ENCODE measurements at places on chromosomes 16 and 17.

GRCh38 chr16:88618182-88618955 lies 20.0 kb upstream of the IL17C start:
- no peak for DNase-seq

- no peak for DNase-seq
Measured at GRCh38 chr17:45201457-45201856, 20.2 kb upstream of the FMNL1 start.

DNA sequence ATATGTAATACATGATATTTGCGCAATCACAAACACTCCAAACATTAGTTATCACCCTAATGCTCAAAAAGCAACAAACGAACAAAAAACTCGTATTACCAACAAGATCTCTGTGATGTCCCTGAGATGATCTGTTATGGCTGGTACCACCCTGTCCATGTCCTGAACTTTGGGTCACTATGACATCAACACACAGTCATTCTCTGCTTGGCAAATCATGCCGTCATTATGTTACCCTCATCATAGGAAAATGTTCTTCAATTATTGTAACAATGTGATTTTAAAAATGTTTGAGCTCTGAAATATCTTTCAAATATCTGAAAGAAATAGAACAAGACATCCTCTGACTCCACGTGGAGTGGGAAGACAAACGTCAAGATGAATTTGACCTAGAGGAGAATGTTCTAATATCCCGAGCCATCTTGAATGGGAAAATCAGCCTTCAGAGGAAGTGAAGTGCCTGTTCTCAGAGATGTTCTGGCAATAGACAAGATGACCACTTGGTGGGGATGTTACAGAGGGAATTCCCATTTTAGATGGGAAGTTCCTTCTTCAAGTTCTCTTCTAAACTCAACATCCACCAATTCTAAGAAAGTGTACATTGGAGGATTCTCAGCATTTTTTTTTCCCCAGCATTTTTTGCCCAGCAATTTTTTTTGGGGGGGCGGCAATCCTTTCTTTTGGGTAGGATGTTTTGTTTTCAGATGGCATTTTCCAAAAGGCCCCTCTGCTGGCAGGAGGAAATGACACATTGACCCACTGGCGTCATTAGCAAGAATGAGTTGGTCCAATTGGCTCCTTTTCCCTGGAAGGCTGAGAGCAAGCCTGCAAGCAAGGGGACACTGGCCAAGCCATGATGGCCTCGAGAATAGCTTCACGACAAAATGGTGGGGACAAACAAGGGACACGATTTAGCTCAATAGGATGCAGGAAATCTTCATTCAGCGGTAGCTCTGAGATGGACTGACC lies 3.7 kb upstream of the HSD17B2 start:
- DNase-seq = peak; percentile 53

DNA sequence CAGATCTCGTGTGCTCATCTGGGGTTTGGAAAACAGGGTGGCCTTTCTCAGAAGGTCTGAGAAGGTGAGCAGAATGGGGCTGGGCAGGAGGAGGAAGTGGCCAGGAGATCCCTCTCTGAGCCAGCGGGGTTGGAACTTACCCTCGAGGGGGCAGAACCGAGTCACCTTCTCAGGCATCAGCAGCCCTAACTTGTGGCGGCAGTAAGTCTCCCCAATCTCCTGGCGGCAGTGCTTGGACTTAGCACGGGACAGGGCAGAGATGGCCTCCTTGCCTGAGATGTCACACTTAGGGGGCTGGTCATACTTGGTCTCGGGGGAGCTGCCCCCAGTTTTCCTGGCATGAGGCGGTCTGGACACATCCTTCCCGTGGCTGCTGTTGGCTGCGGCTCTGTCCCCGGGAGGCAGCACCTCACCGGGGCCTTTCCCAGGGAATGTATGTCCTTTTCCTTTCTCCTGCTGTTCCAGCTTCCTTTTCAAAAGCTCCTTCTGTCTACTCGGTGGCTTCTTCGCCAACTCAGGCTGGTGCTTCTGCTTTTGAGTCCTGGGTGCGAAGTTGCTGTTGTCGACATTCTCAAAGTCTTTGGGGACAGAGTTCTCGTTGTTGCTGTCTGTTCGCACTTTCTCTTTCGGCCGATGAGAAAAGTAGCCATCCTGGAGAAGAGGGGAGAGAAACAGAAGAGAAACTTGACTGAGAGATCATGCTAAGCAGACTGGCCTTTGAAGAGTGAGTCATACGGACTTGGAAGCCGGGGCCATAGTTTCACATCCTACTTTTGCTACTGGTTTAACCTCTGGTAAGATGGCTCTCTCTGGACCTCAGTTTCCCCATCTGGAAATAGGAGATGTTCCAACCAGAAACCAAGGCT lies 211.7 kb downstream of the XYLT1 start:
- no peak for DNase-seq

- peak; percentile 34 for DNase-seq
Measured at GRCh38 chr16:89187032-89187769, 13.1 kb downstream of the SLC22A31 start.

- no peak for DNase-seq
Measured at GRCh38 chr16:89860747-89861304, 12.6 kb upstream of the TCF25 start.

GRCh38 chr16:72214821-72215220 lies 42.9 kb upstream of the PMFBP1 start:
- no peak for DNase-seq

- peak; percentile 95 for DNase-seq
Measured at GRCh38 chr17:8173056-8173870, 2.9 kb downstream of the TMEM107 start.

DNA sequence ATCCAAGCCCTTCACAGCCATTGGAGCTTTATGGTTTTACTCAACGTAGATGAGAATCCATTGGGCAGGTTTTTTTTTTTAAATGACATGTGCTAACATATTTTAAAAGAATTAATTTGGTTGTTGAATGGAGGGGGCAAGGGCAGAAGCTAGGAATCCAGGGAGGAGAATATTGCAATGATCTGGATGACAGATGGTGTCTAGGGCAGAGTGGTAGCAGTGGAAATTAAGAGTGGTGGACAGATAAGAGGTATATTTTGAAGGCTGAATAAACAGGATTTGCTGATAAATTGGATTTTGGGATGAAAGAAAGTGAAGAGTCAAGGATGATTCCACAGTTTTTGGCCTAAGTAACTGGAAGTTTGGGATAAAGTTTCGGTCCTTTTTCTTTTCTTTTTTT lies 54.8 kb upstream of the DHX40 start:
- no peak for DNase-seq

GRCh38 chr16:8720080-8720966 lies 45.9 kb downstream of the ABAT start:
- DNase-seq = no peak

DNA sequence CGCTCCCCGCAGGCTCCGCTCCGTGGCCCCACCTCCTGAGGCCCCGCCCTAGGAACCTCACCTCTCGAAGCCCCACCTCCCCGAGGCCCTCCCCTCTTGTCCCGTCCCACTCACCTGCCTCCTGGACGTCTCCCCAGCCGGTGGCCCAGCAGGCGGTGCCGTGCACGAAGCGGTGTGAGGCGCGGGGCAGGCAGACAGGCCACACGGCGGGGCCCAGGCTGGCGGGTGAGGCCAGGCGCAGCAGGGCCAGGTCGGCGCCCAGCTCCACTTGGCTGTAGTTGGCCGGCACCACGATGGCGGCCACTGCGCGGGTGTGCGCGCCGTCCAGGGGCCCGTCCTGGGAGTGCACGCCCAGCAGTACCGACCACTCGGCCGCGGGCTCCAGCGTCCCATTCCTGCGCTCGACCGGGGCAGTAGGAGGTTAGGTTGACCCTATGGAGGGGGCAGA lies 1.6 kb downstream of the PRSS36 start:
- DNase-seq = no peak

- no peak for DNase-seq
Measured at GRCh38 chr16:53132406-53132805, 77.6 kb downstream of the CHD9 start.
